ENCODE measurements at places on chromosomes 11 and 22. TPM values are rescaled to one million over a fixed set of nuclear protein-coding genes. Genes with fewer than 3 reads are reported as not detected.

MMP12 gene
- total RNA-seq: not detected

RFPL3 gene
- total RNA-seq: not detected

OR8D4 gene
- not detected for total RNA-seq

HBE1 gene
- not detected for total RNA-seq

POTEH gene
- total RNA-seq: not detected

ILK gene
- 150 TPM for total RNA-seq

SCN4B gene
- total RNA-seq: not detected

NAALAD2 gene
- total RNA-seq: not detected

DNA sequence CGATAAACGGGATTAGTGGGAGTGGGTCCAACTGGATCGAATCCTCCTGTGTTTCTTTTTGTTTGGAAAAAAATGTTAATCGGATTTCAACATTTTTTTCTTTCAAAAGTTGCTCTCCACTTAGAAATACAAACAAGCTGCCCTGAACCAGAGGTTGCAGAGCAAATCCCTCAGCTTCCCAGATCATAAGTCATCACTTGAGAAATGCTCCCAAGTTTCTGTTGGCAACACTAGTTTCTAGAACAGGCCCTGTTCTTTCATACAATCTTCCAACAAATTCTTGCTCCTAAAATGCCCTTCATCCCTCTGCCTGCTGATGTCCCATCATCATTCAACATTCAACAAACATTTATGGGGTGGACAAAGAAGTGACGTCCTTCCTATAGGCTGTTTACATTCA, 1.3 kb upstream of the MLC1 start:
- DNase-seq: no peak

GRCh38 chr22:38467904-38468442, at the start of gene KDELR3:
KDELR3 (plus strand) TSS chr22:38468096; CDS start chr22:38468234, 138 bp downstream.
- DNase-seq: peak; percentile 48

DNA sequence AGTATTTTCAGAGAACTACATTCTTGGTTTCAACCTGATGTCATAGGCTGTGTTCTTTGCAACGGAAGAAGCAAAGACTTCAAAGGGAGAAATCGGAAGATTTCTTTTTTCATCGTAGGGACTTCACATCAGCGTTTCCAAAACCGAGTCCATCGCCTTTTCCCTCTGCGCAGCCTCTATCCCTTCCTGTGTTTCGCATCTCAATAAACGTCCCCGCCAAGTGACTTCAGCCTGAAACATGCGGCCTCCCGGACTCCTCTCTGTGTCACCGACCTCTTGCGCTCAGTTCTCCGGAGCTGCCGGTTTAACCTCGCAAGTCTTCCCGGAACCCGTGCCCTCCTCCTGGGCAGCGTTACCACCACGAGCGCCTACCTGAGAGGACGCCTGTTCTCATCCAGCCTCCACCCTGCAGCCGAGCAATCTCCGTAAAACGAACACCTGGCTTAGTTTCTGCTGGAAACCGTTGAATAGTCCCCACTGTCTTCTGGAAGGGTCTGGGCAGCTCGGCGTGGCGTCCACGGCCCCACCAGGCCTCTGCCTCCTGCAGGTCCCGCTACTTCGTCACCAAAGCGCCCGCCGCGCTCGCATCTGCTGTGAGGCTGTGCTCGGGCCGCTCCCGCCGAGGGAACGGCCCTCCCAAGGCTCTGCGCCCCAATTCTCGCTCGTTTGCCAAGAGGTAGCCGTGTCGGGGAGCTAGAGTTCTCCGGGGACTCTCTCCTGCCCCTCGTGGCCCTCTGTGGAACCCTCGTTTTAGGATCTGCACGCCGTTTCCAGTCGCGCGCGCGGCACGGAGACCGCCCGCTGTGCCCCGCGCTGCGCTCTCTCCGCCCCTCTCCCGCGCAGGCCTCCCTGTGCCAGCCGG, at the start of gene GLB1L3:
Gene GLB1L3, plus strand, starts transcription at position 846 of the 862 bp plus-strand sequence. CDS start 362 bp downstream, outside the sequence.
- DNase-seq: no peak

DNA sequence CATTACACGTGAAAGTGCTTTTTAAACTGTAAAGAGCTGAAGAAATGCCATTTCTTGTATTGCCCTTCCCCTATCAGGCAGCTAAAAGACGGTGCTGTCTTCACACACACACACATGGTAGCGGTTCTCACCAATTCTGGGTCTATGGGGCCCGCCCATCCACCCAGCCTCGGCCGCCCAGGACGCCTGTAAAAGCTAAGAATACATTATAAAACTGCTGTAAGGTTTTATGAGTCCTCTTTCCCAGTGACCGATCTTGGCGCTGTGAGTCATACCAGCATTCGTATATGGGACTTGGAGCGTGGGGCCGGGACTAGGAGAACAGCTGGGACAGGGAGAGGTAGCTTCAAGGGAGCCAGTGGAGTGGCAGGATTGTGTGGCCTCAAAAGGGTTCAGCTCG, 149.7 kb upstream of the CADM1 start:
- peak; percentile 13 for DNase-seq

- DNase-seq: peak; percentile 89
Measured at GRCh38 chr11:69644071-69644961, 3.4 kb downstream of the CCND1 start.

- DNase-seq: no peak
Measured at GRCh38 chr11:98572941-98573340, 447.8 kb upstream of the CNTN5 start.

GRCh38 chr11:126613272-126613671, 257.8 kb downstream of the ST3GAL4 start:
- DNase-seq: no peak

DNA sequence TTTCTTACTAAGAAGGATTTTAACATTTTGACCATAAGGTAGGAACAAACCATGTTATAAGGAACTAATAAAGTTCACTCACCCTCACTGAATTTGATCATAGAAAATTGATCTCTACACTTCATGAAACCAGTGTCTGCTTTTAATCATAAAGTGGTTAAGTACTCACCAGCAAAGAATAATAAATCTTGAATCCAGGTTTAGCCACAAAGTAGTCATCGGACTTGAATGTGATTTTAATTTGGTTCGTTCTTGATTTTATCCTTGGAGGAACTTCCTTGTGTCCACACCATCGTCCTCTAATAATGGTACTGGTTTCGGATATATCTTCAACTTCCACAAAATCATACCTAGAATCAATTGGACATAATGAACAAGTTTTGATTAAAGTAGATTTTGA, 40.5 kb upstream of the DDI1 start:
- no peak for DNase-seq

- no peak for DNase-seq
Measured at GRCh38 chr11:2539371-2540222, 94.8 kb downstream of the KCNQ1 start.

DNA sequence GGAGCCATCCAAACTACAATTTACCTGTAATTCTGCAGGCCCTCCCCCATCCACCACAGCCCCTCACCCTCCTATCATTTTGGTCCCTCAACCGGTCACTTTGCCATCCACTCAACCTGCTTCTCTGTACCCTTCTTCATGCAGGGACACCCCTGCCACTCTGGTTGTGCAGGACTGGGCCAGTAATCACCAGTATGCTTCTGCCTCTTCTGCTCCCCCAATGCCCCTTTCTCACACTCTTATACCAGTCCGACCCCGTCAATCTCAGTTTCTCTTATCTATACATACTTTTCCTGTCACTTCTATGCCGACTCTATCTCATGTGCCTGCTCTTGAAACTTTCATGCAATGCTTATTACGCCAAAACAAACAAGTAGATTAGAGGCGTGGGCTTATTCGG, 5.1 kb upstream of the COMT start:
- no peak for DNase-seq

DNA sequence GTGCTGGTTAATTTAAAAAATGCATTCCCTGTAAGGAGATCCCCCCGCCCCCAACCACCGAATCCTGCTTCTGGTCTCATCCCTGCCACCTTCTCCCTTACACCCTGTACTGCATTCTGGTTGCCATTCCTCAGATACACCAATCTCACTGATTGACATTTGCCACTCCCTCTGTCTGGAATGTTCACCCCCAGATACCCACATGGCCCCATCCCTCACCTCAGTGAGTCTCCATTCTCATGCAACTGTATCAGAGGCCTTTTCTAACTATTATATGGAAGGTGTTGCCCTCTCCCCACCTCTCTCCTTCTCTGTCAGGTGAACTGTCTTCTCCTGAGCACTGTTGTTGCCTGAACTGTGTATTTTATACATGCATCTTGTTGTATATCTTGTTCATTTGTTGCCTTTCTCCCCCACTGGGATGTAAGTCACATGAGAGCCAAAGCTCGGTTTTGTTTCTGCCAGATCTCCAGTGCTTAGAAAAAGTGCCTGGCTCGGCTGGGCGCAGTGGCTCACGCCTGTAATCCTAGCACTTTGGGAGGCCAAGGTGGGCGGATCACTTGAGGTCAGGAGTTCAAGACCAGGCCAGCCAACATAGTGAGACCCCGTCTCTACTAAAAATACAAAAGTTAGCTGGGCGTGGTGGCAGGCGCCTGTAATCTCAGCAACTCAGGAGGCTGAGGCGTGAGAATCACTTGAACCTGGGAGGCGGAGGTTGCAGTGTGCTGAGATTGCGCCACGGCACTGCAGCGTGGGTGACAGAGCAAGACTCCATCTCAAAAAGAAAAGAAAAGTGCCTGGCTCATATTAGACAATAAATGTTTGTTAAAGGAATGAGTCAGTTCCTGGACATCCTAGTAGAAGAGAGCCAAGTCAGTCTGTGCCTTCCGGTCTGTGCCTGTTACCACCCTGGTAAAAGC, 61.0 kb downstream of the TNRC6B start:
- peak; percentile 41 for DNase-seq

DNA sequence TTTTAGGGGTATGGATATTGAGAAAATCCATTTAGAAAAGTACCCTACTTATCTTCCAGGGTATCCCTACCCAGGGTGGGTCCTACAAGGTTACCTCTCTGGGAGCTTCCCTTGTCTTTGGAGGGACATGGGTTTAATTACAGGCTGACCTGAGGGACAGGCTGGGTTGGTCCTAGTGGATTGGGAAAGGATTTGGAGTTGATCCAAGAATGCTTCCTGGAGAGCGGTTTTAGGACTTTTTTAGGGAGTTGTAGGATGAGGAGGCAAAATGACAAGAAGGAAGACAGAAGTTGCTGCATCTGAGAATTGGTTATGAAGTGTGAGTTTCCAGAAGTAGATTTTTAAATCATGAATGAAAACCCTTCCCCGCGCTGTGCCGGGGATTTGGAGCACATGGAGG, 61.8 kb upstream of the CRTAM start:
- no peak for DNase-seq

GRCh38 chr11:92642177-92642931, 327.1 kb upstream of the MTNR1B start:
- DNase-seq: no peak

DNA sequence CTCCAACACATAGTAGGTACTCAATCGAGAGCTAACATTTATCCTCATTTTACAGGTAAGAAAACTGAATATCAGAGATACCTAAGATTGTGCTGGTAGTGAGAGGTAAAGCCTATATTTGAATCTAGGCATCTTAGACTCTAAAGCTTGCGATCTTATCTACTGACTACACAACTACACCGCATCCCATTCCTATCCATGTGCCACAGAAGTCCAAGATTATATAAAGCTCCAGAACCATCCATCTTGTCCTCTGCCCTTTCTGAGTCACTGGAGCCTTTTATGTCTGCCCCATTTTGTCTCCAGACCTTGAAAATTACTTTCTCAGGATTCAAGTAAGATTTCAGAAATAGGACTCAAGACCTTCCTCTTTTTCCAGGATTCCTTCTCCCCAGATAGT, 84.4 kb downstream of the OR5AK2 start:
- DNase-seq: no peak

All from HT-29 (cell line).